ENCODE measurements at places on chromosomes 12 and 14. TPM values are rescaled to one million over a fixed set of nuclear protein-coding genes. Genes with fewer than 3 reads are reported as not detected.

The LRIG3 gene
- total RNA-seq: 139 TPM

The SLC7A8 gene
- 46.8 TPM for total RNA-seq

The FAM90A1 gene
- total RNA-seq: not detected

The ABCD2 gene
- 3.4 TPM for total RNA-seq

The KRT74 gene
- not detected for total RNA-seq

The ADAM20 gene
- 4.4 TPM for total RNA-seq

The RHEBL1 gene
- 0.59 TPM for total RNA-seq

The TCL1B gene
- not detected for total RNA-seq
